ENCODE measurements at places on chromosomes 3 and 15. TPM values are rescaled to one million over a fixed set of nuclear protein-coding genes. Genes with fewer than 3 reads are reported as not detected.

MESP2 gene
- total RNA-seq: not detected

SPINT1 gene
- 0.90 TPM for total RNA-seq

GOLGA6L4 gene
- total RNA-seq: 1.8 TPM

CPNE9 gene
- total RNA-seq: not detected

CASR gene
- not detected for total RNA-seq

SNURF gene
- 19.6 TPM for total RNA-seq

KLF13 gene
- total RNA-seq: 21.4 TPM

UBE2Q2 gene
- total RNA-seq: 44.2 TPM

ASB14 gene
- not detected for total RNA-seq

ACSBG1 gene
- total RNA-seq: not detected

DUOXA1 gene
- total RNA-seq: not detected

SCAANT1 gene
- not detected for total RNA-seq

GLDN gene
- not detected for total RNA-seq

ISG20 gene
- total RNA-seq: 36.8 TPM

NAA50 gene
- 187 TPM for total RNA-seq

CCDC66 gene
- 7.8 TPM for total RNA-seq

GOLGA8S gene
- 0.13 TPM for total RNA-seq

ICE2 gene
- total RNA-seq: 30.0 TPM

VPS13C gene
- 103 TPM for total RNA-seq

TRH gene
- not detected for total RNA-seq

CYP1A1 gene
- 39.8 TPM for total RNA-seq

TNNC1 gene
- total RNA-seq: not detected

CDCP1 gene
- total RNA-seq: 0.13 TPM

TMCO5A gene
- not detected for total RNA-seq

ADAMTS7 gene
- 8.1 TPM for total RNA-seq

CKMT1B gene
- total RNA-seq: not detected

SYNPR gene
- total RNA-seq: not detected

SPESP1 gene
- total RNA-seq: 1.9 TPM

MASP1 gene
- total RNA-seq: 0.77 TPM

HGD gene
- not detected for total RNA-seq

KLF15 gene
- total RNA-seq: 1.7 TPM

COL6A5 gene
- total RNA-seq: not detected

CELF6 gene
- total RNA-seq: not detected

ANKRD63 gene
- total RNA-seq: not detected

MITF gene
- total RNA-seq: 5.7 TPM

Measured in dermis microvascular lymphatic vessel endothelial cell (primary cell).